ENCODE measurements at places on chromosomes 4 and X.

- no peak for DNase-seq
Measured at GRCh38 chr4:772118-772517, 53.8 kb downstream of the CPLX1 start.

GRCh38 chr4:85703096-85703495 is 228.1 kb downstream of the ARHGAP24 start:
- DNase-seq = no peak

- no peak for DNase-seq
Measured at GRCh38 chr4:47525154-47525819, 40.2 kb downstream of the ATP10D start.

- DNase-seq = no peak
Measured at GRCh38 chr4:102665527-102665926, 95.2 kb downstream of the MANBA start.

- no peak for DNase-seq
Measured at GRCh38 chr4:125725957-125726525, 411.3 kb downstream of the FAT4 start.

GRCh38 chr4:82744284-82744968 is 54.2 kb downstream of the SCD5 start:
- no peak for DNase-seq
